ENCODE measurements at places on chromosomes 4 and X.
A peak's percentile ranks its signal among the peaks of the same experiment; 100 is the strongest.

DNA sequence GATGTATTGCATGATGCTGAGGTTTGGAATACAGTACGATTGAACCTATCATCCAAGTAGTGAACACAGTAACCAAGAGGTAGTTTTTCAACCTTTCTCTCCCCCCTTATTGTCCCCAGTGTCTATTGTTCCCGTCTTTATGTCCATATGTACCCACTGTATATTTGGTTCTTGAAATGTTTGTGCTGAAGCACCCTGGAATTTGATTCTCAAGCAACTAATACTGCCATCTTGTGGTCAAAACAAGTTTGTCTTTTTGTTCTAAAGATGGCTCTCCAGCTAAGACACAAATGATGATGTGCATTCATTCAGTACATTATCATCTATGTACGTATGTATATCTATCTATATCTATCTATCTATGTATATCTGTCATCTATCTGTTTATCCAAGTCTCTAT lies 33.5 kb upstream of the DCX start:
- DNase-seq, result peak; percentile 60

DNA sequence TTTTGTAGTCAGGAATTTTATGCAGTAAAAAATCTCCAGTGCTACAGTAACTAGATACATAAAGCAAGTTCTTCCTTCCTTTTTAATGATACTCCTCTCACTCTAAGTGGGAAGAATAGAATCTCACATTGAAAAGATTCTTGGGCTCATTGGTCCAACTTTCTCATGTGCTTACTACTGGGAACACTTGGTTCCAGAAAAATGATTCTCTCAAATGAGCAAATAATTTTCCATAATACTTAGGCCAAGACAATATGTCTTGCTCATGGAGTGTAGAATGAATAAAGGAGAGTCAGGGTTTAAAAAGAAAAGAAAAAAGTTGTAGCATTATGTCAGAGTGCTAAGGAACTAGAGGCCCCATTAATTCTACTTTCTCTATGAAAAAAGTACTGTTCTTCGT lies 197.8 kb downstream of the RASL11B start:
- no peak for DNase-seq

DNA sequence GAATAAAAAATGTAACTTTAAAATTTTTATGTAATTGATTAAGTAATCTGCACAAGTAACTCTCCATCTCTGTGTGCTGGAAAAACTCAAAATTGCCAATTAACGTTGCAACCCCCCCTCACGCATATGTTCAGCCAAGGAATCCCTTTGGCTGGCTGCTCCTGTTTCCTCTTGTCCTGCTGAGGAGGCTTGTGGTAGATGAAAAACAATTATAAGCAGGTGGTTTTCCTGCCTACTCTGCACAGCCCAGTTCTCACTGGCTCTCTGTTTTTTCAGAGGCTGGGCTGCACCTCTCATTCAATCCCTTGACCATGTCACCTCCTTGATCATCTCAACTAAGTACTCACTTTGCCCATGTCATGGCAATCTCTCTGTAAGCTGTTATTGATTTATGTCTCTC lies 1068.4 kb downstream of the ARAP2 start:
- no peak for DNase-seq

- DNase-seq, result no peak
Measured at GRCh38 chr4:26837993-26838842, 22.4 kb upstream of the STIM2 start.

- DNase-seq, result peak; percentile 78
Measured at GRCh38 chr4:149896432-149896831, 80.8 kb upstream of the IQCM start.

DNA sequence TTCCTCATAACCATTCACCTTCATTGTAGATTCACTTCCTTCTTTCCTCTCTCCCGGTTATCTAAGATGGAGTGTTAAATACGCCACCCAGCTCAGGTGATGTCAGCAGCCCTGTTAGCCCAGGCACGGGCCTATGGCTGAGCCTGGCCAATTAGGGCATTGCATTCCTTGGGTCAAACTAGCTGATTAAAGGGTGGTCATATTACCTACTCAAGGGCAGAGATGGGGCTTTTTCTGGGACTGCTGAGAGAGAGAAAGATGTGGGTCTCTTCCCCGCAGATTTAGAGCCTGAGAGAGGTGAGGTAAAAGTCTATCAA lies 39.9 kb upstream of the AFAP1 start:
- DNase-seq, result no peak

GRCh38 chr4:173878701-173879100 lies 348.7 kb upstream of the HAND2 start:
- peak; percentile 86 for DNase-seq

DNA sequence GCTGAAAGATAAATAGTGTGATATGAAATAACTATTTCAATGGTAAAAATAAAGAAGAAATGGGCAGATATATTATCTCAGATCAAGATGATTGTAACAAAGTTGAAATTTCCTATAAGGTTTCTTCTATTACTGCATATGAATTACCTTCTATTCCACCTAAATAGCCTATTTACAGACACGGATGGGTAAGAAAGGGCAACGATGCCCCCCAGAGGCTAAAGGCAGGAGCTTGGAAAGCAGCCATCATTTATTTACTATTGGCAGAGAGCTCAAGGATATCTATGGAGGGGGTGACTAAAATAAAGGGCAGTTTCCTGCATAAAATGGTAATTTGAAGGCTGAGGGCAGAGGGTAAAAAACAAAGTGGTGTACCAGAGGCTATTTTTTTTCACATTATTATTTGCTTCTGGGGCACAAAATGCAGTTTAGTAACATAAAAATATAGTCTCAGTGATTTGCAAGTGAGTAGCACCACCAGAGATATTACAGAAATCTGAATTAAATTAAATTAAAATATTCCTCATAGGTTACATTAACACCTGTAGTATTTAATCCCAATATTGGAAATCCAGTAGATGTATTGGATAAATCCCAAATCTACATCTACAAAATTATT lies 123.1 kb downstream of the BTC start:
- DNase-seq, result peak; percentile 86

DNA sequence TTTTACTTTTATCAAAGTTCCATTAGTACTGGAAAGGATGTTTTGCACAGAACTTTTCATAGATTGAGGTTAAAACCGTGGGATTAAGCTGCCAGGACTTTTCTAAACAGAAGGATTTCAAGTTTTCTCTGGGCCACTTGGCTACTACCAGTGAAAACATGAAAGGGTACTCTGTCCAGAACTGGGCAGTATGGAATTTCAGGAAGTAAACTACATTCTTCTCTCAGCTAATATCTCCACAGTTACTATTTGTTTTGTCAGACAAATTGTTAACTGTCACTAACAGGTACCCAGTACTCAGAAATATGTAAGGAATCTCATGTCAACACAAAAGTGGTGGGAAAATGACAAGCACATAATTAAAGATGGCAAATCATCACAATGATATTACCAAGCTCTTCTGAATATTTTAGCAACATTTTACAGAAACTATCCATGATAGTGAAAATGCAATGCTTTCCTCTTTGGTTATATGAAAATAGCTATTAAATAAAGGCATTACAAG lies 454.4 kb downstream of the C4orf33 start:
- no peak for DNase-seq

DNA sequence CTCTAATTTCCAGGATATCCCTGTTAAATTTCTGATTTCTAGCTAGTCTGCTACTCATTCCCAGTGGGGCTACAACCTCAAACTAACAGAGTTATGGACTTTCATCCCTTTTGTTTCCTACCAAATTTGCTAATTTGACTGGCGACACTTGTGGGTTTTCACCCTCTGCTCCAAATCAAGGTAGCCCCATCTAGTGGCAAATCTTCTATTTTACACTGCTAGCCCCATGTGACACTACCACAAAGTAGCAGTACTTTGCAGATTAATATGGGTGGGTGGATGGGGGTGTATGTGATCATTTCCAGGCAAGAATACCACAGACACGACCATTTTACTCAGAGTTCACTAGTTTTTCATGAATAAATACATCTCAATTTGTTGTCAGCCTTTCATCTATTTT lies 150.3 kb downstream of the MSL3 start:
- DNase-seq, result peak; percentile 45

- DNase-seq, result peak; percentile 9
Measured at GRCh38 chrX:109270580-109271484, 211.1 kb downstream of the GUCY2F start.

Measured in OCI-M1 (cell line).